ENCODE measurements at places on chromosomes 3 and 15. TPM values are rescaled to one million over a fixed set of nuclear protein-coding genes. Genes with fewer than 3 reads are reported as not detected.

DNASE1L3 gene
- 58.9 TPM for total RNA-seq

SLC35G2 gene
- 19.0 TPM for total RNA-seq

SPTBN5 gene
- total RNA-seq = 1.6 TPM

RARB gene
- 10.3 TPM for total RNA-seq

CIB1 gene
- total RNA-seq = 167 TPM

LMLN gene
- total RNA-seq = 3.6 TPM

C15orf39 gene
- total RNA-seq = 10.5 TPM

AADAC gene
- 661 TPM for total RNA-seq

EXOSC7 gene
- total RNA-seq = 72.9 TPM

ZNF385D gene
- 0.80 TPM for total RNA-seq

TMEM108 gene
- 17.5 TPM for total RNA-seq

LYZL4 gene
- not detected for total RNA-seq

CLDN1 gene
- 47.0 TPM for total RNA-seq

PRTG gene
- total RNA-seq = 2.1 TPM

CELF6 gene
- 1.7 TPM for total RNA-seq

ALDH1A3 gene
- total RNA-seq = 165 TPM

CLPX gene
- 63.4 TPM for total RNA-seq

KCNH8 gene
- 0.27 TPM for total RNA-seq

CACNA1D gene
- 65.5 TPM for total RNA-seq

CX3CR1 gene
- total RNA-seq = 0.83 TPM

HYAL1 gene
- total RNA-seq = 38.1 TPM

SEMA7A gene
- 6.6 TPM for total RNA-seq

All from adrenal gland (tissue), 19 donors.